ENCODE measurements at places on chromosomes 4 and X. TPM values are rescaled to one million over a fixed set of nuclear protein-coding genes. Genes with fewer than 3 reads are reported as not detected.

DNA sequence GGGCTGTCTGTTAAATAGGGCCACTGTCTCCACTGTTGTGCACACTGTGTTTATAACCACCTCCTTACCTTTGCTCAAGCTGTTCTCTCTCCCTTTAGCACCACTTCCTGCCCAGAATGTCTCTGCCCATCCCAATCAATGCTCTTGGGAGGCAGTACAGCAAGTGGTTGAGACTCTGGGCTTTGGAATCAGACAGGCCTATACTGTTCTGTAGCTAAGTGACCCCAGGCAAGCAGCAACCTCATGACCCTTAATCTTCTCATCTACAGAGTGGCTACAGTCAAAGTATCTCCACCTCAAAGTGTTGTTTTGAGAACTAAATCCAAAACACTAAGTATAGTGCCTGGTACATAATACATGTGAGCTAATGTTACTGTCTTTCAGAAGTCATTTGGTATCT lies 3.8 kb upstream of the TXK start:
- DNase-seq: no peak

GRCh38 chr4:182873726-182874125 lies 43.5 kb downstream of the DCTD start:
- no peak for DNase-seq

DNA sequence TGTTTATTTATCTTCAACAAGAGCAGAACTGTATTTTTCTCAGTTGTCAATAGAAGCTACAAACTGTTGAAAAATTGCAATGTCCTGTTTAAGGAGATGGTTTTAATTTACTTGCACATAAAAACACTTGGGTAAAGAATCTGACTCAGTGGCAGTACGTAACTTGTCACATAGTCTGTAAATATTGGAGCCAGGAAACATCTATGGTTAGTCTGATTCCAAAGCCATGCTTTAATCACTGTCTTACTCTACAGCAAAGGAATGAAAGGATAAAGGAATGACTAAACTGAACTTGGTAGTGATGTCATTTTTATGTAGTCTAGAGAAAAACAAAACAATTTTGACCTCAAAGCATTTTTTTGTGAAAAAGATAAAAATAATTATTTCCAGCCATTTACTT lies 537.2 kb downstream of the STIM2 start:
- no peak for DNase-seq

DNA sequence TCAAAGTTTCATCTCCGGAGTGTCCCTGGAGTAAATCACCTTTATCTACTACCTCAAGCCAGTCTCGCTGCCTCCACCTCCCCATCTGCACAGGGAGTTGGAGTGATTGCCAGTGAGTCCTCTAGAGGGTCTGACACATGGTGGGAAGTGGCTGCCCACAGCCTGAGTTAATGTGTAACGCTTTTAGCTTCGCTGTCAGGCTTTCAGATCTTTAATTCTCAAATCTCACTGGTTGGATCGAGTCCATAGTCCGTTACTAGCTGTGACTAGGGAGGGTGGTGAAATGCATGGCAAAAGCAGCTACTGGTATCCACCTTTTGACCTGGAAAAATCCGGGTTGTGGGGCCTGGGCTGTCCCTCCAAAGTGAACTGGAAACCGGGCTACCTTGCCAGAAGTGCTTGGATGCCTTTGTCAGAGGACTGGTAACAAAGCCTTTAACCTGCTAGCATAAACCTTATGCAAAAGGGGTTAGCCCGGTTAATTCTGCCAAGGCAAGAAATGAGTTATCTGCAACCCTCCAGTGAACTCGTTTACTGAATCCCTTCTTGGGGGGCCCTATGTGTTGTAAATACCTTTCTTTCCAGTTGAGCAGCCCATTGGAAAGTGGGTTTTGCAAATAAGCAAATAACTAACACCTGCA lies 5.1 kb upstream of the WDR1 start:
- DNase-seq: no peak

- no peak for DNase-seq
These were observed 1568.6 kb upstream of the PCDH7 start for GRCh38 chr4:29151584-29151983.

DNA sequence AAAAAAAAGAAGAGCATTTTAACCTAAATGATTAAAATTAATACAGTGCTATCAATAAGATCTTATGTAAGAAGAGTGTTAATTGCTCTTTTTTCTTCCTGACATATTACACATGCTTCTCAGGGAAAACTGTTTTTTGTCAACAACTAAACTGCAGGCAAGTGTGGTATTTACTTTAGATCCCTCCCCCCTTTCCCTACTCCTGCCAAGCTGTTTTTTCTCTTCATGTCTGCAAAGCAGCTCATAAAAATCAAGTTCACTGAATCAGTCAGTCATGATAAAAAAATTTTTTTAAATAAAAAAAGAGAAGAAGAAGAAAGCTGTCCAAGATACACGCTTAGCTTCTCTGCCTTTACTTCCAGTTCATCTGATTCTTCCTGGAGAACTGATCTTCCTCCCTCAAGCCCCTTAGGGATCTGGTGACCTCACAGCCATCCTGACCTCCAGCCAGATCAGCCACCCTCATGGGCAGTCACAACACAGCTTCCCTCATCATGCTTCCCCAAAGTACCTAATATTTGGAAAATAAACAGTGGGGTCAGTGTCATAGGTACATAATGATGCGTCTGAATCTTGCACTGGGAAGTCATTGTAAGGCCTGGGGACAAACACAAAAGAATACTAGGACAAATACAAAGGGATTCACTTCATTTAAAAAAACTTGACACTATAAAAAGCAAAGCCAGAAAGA lies 87.0 kb downstream of the ZNF827 start:
- DNase-seq: no peak

DNA sequence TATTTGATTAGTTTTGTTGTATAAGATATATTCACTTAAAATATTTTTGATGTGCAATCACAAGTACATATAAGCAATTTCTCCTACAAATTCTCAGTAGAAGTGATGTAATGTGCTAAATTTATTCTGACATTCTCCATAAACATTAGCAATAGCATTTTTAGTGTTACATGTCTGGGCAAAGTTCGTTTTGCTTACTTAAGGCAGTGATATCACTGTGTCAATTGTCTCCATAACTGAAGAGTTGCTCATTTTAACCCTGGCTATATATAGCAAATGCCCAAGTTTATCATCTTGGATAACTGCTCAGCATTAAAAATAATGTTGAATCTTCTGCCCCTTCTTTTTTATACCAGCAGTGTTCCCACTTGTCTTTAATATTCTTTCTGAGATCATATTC lies 340.0 kb upstream of the NDST4 start:
- no peak for DNase-seq

DNA sequence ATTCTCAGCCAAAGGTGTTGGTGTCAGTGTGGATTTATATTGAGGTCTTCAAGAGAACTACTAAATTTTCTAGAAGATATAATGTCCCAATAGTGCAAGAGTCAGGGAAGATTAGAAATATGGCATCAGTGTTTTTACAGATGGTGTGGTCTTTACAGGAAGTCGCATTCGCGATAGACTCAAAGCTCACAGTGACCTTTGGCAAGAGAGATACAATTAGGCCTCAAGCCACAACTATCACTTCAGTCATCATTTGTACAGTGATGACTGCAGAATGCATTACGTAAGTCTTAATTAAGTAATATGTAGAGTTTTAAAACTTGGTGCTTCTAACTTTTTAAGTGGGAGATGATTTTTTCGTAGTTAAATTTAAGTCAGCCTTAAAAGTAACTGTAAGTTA lies 237.2 kb upstream of the FSTL5 start:
- DNase-seq: no peak

GRCh38 chr4:120753854-120754253 lies 168.7 kb downstream of the PRDM5 start:
- DNase-seq: peak; percentile 63

- no peak for DNase-seq
These were observed 102.8 kb downstream of the PJA1 start for GRCh38 chrX:69062493-69062892.

DNA sequence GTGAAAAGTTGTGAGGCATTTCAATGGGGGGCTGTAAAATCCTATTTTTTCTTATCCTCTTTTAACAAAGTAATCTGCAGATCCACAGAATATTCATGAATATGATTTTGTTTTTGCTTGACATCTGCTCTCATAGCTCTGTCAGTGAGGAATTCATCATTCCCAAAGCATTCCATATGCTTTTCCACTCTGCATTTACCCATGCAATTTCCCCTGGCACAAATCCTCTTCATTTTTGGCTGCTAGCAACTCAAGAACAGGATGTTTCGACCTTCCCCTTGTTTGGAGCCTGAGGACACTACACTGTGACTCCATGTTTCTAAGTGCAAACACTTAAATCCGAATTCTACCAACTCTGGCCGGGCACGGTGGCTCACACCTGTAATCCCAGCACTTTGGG lies 48.5 kb downstream of the KLHL15 start:
- DNase-seq: no peak

DNA sequence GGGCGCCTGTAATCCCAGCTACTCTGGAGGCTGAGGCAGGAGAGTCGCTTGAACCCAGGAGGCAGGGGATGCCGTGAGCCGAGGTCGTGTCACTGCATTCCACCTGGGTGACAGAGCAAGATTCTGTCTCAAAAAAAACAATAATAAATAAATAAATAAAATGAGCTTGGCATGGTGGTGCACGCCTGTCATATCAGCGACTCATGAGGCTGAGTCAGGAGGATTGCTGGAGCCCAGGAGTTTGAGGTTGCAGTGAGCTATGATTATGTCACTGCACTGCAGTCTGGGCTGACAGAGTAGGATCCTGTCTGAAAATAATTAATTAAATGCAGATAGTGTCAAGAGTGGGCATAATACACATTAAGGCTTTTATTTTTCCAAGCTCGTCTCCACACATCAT lies 77.5 kb downstream of the DHRSX start:
- no peak for DNase-seq

DNA sequence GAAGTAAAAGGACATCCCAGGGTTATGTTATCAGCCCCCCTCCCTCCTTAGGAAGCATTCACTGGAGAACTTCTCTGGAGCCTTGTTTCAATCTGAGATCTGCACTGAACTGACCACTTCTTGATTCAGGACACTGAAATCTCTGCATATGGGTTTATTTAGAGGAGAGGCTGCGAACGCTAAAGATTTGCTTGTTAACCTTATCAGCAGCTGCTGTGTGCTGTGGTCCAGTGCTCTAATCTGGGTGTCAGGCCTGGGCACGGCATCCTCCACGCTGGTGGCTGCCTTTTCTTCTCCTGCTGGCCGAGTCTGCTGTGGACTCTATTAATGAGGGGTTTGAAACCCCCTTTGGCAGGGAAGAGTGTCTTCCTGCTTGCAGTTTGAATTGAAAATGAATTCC lies 1094.7 kb upstream of the TENM3 start:
- DNase-seq: no peak

DNA sequence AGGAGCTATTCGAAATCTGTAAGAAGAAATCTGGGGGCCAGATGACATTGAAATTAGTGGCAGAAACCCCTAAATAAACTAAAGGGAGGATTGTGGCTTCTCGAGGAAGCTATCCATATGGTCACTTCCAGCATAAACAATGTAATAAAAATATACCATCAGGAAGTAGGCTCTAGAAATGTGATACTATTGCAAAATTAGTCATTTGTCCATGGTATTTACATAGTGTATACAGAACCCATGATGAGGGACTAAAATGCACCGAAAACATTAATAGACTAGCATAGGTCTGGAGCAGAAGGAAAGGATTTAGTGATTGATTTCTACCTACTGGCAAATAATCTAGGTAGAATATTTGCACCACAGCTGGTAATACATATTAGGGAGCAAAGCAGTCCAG lies 1344.0 kb downstream of the FSTL5 start:
- no peak for DNase-seq

DNA sequence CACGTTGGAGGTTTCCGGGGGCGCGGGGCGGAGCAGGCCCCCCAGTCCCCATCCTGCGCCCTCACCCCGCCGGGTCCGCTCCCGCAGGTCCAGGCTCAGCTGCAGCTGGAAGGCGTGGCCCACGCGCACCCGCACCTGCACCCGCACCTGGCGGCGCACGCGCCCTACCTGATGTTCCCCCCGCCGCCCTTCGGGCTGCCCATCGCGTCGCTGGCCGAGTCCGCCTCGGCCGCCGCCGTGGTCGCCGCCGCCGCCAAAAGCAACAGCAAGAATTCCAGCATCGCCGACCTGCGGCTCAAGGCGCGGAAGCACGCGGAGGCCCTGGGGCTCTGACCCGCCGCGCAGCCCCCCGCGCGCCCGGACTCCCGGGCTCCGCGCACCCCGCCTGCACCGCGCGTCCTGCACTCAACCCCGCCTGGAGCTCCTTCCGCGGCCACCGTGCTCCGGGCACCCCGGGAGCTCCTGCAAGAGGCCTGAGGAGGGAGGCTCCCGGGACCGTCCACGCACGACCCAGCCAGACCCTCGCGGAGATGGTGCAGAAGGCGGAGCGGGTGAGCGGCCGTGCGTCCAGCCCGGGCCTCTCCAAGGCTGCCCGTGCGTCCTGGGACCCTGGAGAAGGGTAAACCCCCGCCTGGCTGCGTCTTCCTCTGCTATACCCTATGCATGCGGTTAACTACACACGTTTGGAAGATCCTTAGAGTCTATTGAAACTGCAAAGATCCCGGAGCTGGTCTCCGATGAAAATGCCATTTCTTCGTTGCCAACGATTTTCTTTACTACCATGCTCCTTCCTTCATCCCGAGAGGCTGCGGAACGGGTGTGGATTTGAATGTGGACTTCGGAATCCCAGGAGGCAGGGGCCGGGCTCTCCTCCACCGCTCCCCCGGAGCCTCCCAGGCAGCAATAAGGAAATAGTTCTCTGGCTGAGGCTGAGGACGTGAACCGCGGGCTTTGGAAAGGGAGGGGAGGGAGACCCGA lies 14.0 kb downstream of the SHOX start:
- peak; percentile 73 for DNase-seq

DNA sequence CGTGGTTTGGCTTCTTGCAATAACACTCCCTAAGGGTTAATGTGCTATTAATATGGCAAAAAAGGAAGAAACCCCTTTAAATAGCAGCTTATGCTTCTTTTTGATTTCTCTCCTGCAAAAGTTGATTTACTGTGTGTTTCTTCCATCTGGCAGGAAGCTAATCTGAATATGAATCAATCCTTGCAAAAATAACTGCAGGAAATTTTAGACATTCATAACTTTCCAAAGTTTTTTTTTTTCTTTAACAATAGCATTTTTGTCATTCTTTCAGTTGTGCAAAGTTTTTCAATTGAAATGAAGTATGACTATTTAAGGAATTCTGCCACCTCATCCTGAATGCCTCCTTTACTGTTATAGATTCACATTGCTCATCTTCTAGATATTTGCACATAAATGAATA lies 115.6 kb downstream of the SPANXA1 start:
- no peak for DNase-seq

- no peak for DNase-seq
These were observed 48.4 kb upstream of the SEC24B start for GRCh38 chr4:109385260-109385659.

TCEAL6 gene
- total RNA-seq: not detected

SLC34A2 gene
- 0.12 TPM for total RNA-seq

PWWP3B gene
- total RNA-seq: 5.8 TPM

IBSP gene
- not detected for total RNA-seq

TLR3 gene
- 0.62 TPM for total RNA-seq

CCDC120 gene
- total RNA-seq: 1.1 TPM

MYOZ2 gene
- not detected for total RNA-seq

All from neural progenitor cell (in vitro differentiated cells).